ENCODE measurements at places on chromosomes 16 and 17.

- DNase-seq = no peak
These were observed 606.0 kb upstream of the RBFOX1 start for GRCh38 chr16:6726621-6727020.

- DNase-seq = no peak
These were observed 220.9 kb downstream of the ZNF423 start for GRCh38 chr16:49635009-49635350.

DNA sequence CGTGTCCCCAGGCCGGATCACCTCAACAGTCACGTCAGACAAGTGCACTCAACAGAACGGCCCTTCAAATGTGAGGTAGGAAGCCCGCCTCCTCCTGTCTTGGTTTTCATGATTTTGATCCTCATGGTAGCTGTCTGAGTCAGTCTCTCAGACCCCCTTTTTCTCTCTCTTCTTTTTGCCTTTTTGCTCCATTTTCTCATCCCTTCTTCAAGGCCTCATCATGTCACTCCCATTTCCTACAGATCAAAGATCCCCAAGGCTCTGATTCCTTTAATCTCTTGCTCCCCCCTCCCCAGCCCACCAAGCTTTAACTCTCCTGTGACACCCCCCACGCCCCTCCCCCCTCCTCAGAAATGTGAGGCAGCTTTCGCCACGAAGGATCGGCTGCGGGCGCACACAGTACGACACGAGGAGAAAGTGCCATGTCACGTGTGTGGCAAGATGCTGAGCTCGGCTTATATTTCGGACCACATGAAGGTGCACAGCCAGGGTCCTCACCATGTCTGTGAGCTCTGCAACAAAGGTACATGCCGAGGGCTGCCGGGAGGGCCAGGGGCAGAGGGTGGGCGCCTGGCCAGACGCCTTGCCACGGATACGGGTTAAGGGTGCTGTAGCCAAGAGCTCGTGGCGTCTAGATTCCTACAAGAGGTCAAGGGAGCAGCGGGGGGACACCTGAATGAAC lies 2.0 kb downstream of the MAZ start:
- DNase-seq = no peak

DNA sequence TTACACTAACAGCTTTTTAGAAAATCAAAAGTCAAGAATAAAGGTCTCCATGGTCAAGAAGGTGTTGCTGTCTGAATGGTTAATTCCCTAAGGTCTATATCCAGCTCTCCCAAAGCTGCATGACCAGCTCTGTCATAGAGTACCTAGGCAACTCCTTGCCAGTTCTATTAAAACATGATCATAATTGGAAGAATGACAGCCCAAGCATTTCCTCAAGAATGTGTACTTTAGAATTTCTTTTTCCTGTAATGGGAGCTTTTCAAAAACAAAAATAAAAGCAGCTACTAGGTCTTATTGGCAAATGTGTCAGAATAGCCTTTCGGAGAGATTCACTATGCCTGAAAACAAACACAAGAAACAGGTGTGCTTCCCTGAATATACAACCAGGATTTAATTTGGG lies 7.9 kb downstream of the SPOP start:
- DNase-seq = no peak
